ENCODE measurements at places on chromosomes 6 and 20. TPM values are rescaled to one million over a fixed set of nuclear protein-coding genes. Genes with fewer than 3 reads are reported as not detected.

MEP1A gene
- not detected for total RNA-seq

NHLRC1 gene
- total RNA-seq: not detected

MMP24 gene
- not detected for total RNA-seq

TPD52L1 gene
- not detected for total RNA-seq

OPRM1 gene
- not detected for total RNA-seq

ADGRF5 gene
- total RNA-seq: not detected

TMEM151B gene
- total RNA-seq: 0.07 TPM

PTCHD4 gene
- total RNA-seq: not detected

SDCBP2 gene
- 2.5 TPM for total RNA-seq

PPIL6 gene
- total RNA-seq: 1.3 TPM

XKR7 gene
- total RNA-seq: 0.06 TPM

C6orf15 gene
- not detected for total RNA-seq

SRSF6 gene
- 176 TPM for total RNA-seq

BPI gene
- total RNA-seq: not detected

CRISP3 gene
- not detected for total RNA-seq

WDR46 gene
- 83.3 TPM for total RNA-seq

- peak; percentile 8 for DNase-seq
Observed at GRCh38 chr6:80133020-80133419, 26.5 kb downstream of the BCKDHB start.

DNA sequence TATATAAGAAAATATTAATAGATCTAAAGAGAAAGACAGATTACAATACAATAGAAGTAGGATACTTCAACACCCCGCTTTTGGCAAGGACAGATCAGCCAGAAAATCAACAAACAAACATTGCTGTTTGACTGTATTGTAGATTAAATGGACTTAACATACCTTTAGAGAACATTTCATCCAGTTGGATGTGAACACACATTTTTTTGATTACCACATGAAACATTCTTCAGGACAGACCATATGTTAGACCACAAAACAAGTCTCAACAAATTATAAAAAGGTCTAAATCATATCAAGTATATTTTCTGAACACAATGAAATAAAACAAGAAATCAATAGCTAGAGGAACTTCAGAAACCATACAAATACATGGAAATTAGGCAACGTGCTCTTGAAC is 148.2 kb downstream of the TRMT11 start:
- DNase-seq: no peak

DNA sequence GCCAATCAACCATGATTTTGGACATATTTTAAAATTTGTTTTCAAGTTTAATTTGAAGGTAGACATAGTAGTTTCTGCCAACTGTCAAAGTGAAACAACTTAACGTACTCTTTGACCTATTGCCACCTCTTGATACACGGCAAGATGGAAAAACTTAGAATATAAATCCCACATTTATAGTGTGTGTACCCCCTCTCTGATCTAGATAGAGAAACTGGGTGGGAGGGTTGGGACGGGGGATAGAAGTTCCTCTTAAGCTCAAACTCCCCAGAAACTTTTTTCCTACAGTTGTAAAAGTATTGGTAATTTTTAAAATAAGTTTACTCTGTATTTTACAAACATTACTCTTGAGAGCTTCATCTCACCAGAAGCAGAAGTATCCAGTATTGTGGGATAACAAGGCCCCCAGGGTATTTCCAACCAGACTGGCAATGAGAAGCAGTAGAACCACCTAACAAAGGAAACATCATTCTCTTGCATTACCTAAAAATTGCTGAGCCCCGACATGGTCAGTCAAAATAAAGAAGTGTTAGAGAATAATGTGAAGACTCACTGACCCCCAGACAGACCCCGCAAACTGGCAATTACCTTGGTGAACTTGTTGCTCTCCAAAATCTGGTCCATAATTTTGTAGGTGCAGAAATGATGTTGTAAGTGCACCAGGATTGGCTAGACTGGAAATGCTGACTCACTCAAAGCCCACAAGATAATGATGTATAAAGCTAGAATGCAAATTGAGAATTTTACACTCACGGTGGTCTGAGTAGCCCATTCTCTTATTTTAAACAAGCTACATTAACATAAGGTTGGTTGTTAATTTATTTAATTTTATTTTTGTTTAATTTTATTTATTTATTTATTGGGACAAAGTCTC is 74.7 kb upstream of the TNFAIP3 start:
- no peak for DNase-seq

DNA sequence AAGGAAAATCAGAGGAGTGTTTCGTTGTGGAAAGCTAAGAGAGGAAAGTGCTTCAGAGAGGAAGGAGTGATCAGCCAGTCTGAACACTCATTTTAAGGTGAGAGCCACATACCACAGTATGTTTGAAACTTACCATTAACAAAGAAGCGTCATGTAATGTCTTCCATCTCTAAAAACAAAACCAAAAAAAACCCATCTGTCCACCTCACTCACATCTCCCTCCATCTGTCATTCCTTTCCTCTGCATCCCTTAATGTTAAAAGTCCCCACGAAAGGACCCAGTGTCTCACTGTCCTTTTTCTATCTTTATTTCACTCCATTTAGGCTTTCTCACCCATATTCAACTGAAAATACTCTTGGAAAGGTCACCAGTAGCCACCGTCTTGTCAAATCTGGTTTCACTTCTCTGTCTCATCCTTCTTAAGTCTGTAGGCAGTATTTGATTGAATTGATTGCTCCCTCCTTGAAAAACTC is 59.4 kb upstream of the GNRH2 start:
- DNase-seq: peak; percentile 21

- DNase-seq: no peak
Observed at GRCh38 chr20:56795492-56795891, 166.4 kb downstream of the TFAP2C start.

DNA sequence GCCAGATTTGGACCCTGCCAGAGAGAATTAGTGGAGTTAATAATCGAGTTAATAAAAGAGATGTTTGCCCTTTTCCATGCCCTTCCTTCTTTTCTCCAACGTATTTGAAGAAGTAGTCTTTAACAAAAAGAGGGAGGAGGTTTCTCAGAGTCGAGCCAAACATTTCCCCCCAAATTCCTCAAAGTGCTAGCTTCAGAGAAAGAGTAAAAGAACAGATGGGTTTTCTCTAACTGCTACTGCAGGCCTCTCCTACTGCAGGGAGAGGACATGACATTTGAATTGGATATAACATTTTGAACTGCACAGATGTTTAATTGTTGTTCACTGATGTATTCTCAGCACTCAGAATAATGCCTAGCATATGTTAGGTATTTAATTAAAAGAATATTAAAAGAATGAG is 25.5 kb downstream of the RWDD2A start:
- no peak for DNase-seq

DNA sequence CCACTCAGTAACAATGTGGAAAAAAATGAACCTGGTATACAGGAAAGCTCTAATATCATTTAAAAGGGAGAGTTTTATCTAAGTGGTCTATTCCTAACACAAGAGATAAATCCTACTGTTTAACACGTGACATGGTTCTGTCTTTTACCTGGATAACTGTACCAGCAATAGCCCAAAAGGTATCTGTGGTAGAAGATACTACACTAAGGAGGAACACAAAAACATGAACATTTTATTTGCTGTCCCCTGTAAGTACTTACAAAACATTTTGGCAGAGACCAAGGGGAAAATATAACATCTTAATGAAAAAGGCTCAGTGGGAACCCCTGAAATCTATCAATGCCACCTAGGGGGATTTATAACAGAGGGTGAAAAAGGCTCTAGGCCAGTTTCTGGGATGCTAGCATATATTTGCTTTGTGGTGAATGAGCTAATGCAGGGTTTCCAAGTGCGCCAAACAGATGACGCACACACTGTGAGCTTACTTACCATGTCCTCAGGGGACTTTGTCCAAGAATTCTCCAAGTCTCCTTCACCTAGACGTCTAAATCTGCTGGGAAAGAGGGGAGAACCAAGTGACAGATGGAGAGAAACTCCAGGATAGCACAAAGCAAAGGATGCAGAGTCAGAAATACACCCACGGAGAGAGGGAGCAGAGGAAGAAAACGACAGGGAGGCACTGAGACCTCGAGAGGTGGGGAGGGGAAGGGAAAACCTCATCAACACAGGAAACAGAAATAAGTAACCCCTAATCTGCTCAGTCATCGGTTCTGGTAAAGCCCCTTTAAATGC is 147.9 kb upstream of the PRND start:
- DNase-seq: no peak

- peak; percentile 6 for DNase-seq
Observed at GRCh38 chr6:80742481-80742880, 636.0 kb downstream of the BCKDHB start.

DNA sequence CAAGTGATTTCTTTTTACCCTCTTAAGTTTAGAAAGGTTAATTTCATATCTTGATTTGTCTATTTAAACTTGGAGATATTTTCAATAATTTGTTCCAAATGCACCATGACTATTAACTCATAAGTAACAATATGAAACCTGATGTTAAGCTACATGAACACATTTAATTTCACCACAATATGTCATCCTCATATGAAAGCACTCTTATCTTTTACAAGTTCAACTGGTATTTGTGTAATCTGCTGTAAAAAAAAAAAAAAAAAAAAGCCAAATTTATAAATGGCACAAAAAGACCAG is 110.4 kb downstream of the HFE start:
- DNase-seq: no peak

DNA sequence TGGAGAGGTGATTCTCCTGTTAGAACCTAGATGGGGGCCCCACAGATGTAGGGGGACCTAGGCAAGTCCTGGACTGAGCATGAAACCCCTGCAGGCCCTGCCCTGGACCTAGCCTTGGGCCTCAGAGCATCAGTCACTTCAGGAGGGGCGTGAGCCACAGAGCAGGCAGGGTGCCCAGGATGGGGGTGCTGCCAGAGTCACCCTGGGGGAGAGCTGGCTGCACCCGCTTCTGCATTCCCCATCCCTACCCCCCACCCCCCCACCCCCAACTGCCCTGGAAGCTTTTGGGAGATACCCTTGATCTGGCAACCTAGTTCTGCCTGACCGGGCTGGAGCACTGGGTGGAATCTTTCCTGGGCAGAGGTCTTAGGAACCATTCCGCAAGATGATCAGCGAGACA is 125.6 kb downstream of the GRM4 start:
- no peak for DNase-seq

GRCh38 chr6:73704260-73704659 is 8.3 kb downstream of the CD109 start:
- no peak for DNase-seq

- peak; percentile 13 for DNase-seq
Observed at GRCh38 chr6:44386929-44387345, 569 bp upstream of the CDC5L start.

- no peak for DNase-seq
Observed at GRCh38 chr20:45518282-45518681, 2.9 kb upstream of the SPINT3 start.

DNA sequence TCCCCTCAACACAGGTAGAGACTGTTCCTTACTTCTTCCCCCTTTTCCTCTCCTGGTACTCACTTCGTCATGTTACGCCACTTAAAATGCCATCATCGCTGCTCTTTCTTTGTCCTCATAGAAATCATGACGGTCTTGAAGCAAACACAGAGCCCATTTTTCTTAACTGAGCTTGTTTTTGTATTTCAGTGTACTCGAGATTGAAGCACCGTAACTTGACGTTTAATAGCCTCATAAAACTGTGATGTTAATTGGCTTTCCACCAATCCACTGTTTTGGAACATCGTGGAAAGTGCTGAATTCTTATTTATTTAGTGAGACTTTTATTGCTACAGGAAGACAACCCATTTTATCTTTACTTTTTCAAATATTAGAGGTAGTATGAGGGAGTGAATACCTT is 38.7 kb downstream of the DUSP22 start:
- DNase-seq: no peak

GRCh38 chr6:138638604-138639003 is 135.0 kb upstream of the CCDC28A start:
- no peak for DNase-seq

DNA sequence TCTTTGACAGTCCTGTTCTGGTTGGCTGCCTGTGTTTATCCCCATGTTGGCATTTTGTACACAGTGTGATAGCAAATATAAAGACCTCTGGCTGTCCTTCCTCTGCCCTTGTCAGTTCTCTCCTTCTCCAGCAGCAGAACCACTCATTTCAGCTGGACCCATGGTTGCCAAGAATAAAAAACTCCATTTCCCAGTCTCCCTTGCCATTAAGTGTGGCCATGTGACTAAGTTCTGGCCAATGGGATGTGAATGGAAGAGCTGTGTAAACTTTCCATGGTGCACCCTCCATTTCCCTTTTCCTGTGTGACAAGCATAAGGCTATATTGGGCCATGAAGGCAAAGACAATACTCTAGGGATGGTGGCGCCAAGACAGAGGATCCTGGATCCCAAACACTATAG is 78.4 kb upstream of the TBC1D7 start:
- DNase-seq: no peak

DNA sequence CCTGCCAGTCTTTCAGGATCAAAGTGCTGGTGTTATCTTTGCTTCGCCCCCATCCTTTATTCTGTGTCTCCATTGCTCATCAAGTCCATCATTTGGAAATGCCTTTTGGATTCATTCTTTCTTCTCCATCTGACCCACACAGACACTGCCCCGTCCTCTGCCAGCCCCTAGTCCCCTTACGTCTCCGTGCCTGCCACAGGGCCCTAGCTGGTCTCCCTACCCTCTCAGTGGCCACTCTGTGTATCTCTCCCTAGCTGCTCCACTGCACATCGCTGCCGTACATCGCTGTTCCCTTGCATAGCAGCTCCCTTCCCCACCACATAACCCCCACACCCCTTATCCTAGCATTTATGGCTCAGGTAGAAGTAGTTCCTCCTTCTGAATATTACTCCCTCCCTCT is 15.7 kb downstream of the PPP1R3G start:
- no peak for DNase-seq

- DNase-seq: no peak
Observed at GRCh38 chr20:17916433-17916891, 52.1 kb downstream of the SNX5 start.

DNA sequence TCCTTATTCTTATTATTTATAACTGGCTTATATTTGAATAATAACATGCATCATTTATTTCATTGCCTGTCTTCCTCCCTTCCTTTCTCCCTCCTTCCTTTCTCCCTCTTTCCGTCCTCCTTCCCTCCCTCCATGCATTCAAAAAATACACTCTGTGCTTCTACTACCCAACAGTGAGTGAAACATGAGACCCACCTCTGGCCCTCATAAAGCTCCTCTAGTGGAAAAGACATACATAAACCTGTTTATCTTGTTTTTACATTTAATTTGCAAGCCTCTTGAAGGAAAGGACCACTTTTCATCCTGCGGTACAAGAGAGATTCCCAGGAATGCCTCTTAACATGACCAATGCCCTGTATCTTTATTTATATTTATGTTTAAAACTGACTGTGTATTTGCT is 21.8 kb upstream of the ISM1 start:
- DNase-seq: no peak

DNA sequence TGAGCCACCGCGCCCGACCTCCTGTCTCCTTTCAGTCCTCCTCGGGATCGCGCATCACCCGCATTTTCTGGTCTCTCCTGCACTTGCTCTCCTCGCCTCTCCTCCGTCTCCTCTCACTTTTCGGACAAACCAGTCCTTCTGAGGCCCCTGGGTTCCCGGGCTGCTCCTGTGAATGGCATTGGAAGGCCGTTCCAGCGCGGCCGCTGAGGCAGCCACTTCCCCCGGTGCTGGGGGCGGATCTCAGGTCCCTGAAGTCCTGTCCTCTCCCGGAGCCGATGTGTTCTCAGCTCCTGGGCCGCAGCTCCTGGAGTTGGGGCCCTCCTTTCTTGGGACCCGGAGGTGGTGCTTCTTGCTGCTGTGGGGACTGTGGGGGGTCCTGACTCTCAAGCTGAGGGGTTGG is 803 bp downstream of the MICB start:
- DNase-seq: no peak

All from OCI-LY7 (cell line).